Activated T-helper 1 cell treated with anti-CD3 and anti-CD28 coated beads, Interleukin-12 subunit alpha, Interleukin-12 subunit beta, Interleukin-2, Interleukin-4 antibody, amounts not matched to agents 30 ng/mL and 10 ng/mL and 1 ng/mL, durations not matched to agents 14 hours and 24 hours and 36 hours (primary cell): ENCODE measurements at places on chromosomes 2 and 18.

- H3K27me3 ChIP-seq = no peaks in the 10 kb centered on the region
- DNase-seq = no peak
- H3K4me3 ChIP-seq = no peak overlapping the region
- H3K27ac ChIP-seq = no peak overlapping the region
Observed at GRCh38 chr18:42706618-42707017, 408.9 kb downstream of the RIT2 start.

DNA sequence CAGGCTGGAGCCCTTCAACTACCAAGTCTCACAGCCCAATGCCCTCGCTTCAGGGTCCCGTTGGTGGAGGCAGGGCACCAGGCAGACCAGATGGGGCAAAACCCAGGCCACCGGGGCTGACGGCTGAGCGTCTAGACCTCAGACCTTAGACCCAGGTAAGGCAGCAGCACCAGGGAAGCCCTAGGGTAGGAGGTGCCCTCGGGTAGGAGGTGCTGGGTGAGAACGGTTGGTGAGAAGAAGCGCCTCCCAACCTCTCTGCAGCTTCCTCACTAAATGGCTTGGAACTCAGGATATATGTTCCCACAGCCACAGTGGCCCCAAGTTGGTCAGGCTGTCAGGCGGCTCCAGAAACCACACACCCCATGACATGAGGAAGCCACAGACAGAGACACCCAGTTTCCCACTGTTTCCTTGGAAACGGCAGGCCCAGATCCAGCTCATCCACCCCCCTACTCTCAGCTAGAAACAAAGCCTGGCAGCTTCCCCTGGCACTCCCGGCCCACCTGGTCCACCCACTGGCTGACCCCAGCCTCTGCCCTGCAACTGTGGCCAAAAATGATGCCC is 13.1 kb upstream of the MLPH start:
- no peak for DNase-seq
- peak overlapping the region; percentile 75 for H3K27ac ChIP-seq
- H3K27me3 ChIP-seq = peaks cover 20% of the 10 kb centered on the region
- peaks cover 12% of the 10 kb centered on the region for H3K4me1 ChIP-seq
- H3K4me3 ChIP-seq = peak overlapping the region; percentile 83

DNA sequence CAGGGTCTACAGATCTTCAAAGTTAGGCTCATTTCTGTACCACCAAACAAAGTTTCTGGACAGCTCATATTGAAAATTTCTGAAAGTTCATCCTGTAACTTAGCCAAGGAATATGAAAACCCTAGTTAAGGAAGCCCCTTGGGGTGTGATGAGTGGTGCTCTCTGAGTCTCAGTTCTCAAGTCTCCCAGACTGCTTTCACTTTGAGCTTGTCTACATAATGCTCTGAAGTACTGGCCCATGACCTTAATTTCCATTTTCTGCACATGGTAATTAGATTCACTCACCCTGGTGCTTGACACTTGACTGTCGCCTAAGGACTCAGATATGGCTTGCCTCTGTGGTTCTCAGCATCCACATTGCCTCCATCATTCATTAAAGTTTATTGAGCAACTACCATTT is 51.7 kb upstream of the SATB2 start:
- no peaks in the 10 kb centered on the region for H3K4me1 ChIP-seq
- no peaks in the 10 kb centered on the region for H3K36me3 ChIP-seq
- H3K27ac ChIP-seq = no peak overlapping the region
- DNase-seq = no peak
- H3K27me3 ChIP-seq = no peaks in the 10 kb centered on the region
- H3K4me3 ChIP-seq = no peak overlapping the region

DNA sequence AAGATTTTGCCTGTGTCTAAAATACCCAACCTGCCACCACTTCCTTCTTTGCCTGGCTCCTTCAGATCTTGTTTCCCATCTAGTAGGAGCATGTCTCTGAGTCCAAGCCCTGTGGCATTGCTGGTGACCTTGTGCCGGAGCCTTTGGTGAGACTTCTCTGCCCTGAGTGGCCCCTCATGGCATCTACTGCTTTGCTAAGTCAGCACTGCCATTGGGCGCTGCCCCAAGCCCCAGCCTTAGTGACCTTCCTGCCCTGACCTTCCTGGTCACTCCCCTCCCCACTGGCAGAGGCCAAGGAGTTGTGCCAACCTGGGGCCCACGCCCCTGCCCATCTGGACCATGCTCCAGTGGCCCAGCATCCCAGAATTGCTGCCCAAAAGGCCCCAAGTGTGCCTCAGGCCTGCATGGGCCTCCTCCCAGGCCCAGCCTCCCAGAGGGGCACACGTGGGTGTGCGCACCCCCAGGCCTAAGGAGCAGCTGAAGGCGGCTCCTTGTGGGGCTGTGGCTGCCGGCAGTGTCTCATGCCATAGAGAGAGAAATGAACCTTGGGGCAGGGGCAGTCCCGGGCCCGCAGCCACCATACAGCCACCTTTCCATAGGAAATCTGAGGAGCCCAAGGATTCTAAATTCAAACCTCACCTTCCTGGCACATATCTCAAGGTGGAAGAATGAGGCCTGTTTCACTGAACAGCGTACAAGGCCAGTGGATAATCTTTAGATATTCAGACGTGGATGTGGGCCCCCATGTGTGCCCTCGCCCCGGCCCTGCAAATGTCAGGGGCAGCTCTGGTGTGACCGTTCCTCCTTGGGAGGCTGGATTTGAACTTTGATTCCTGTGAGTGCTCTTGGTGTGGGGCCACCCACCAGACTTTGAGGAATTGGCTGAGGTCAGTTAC is 100.2 kb upstream of the SLC66A3 start:
- no peak for DNase-seq
- H3K4me3 ChIP-seq = no peak overlapping the region
- peaks cover 8% of the 10 kb centered on the region for H3K27me3 ChIP-seq
- H3K4me1 ChIP-seq = no peaks in the 10 kb centered on the region
- H3K27ac ChIP-seq = no peak overlapping the region

DNA sequence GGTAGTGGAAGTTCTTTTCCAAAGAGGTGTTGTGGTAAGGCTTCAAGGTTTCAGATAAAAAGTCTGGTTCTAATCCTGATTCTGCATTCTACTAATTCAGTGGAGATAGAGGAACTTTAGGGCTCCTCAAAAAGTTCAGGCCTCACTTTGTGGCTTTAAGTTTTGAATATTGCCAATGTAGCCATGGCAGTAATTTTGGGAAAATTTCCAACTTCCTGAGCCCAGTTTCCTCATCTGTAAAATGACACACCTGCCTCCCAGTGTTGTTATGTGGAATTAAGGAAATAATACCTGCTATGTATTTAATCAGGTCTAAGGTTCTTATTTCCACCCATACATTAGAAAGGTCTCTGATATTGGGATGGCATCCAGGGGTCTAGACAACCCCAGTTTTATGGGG is 147.6 kb upstream of the ITGA6 start:
- no peak overlapping the region for H3K4me3 ChIP-seq
- H3K27me3 ChIP-seq = peaks cover 2% of the 10 kb centered on the region
- DNase-seq = no peak
- no peak overlapping the region for H3K27ac ChIP-seq

GRCh38 chr2:145091967-145092366 is 572.0 kb upstream of the ZEB2 start:
- H3K27ac ChIP-seq = no peak overlapping the region
- H3K27me3 ChIP-seq = no peaks in the 10 kb centered on the region
- DNase-seq = no peak
- H3K36me3 ChIP-seq = no peaks in the 10 kb centered on the region

GRCh38 chr2:10016001-10016801 is 27.1 kb upstream of the KLF11 start:
- H3K4me3 ChIP-seq = no peak overlapping the region
- peaks cover 2% of the 10 kb centered on the region for H3K27me3 ChIP-seq
- DNase-seq = no peak
- H3K36me3 ChIP-seq = no peaks in the 10 kb centered on the region
- no peaks in the 10 kb centered on the region for H3K4me1 ChIP-seq
- no peak overlapping the region for H3K27ac ChIP-seq

GRCh38 chr2:210912779-210913178 is 356.4 kb downstream of the CPS1 start:
- DNase-seq = no peak
- H3K4me3 ChIP-seq = no peak overlapping the region
- H3K27me3 ChIP-seq = no peaks in the 10 kb centered on the region
- no peaks in the 10 kb centered on the region for H3K4me1 ChIP-seq
